BJ (cell line): ENCODE measurements at places on chromosomes 3 and 15. TPM values are rescaled to one million over a fixed set of nuclear protein-coding genes. Genes with fewer than 3 reads are reported as not detected.

GRCh38 chr3:100759950-100760349, 50.7 kb downstream of the TFG start:
- DNase-seq, result no peak

Gene ZBED2
- 0.07 TPM in 1 of 2 replicates, not detected in the other for polyA plus RNA-seq

Gene MAP6D1
- polyA plus RNA-seq, result 3.9 and 5.0 TPM in 2 replicates

Gene SLC49A4
- 8.4 and 12.1 TPM in 2 replicates for polyA plus RNA-seq

GRCh38 chr3:25973122-25973521, 183.2 kb downstream of the OXSM start:
- no peak for DNase-seq

GRCh38 chr3:52093756-52094545, 37.6 kb upstream of the DUSP7 start:
- DNase-seq, result no peak

Gene EXD1
- polyA plus RNA-seq, result not detected in 2 replicates

DNA sequence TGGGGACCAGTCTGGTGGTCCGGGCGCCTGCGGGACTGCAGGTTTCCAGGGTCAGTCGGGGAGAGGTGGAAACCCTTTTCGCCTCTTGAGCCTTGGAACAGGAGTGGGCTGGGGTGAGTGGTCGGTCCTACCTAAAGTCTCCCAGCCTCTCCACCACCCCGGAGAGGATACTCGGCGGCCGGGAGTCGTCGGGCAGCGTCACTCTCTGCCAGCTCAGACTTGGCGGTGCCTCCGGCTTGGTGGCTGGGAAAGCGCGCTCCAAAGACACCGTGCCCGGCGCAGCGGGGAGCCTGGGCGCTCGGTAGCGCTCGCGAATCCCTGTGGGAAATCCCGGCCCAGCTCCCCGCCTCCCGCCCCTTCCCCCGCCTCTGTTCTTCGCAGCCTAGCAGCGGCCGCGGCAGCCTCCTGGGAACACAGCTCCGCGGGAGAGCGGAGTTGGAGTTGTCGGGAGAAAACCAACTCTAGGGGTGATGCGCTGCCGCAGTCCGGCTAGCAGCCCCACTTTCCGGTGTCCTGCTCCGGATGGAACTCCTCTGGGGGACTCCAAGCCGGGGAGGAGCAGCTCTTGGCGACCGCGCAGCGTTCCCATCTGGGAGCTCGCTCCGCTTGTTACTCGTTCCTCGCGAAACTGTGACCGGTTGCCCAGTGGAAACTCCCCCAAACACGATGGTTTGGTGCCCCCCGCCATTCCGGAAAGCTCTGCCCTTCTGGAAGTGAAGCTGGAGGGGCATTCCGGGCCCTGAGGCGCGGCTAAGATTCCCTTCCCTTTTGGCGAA, 1.4 kb downstream of the EPHB1 start:
- no peak for DNase-seq

- DNase-seq, result no peak
These were observed 359.6 kb upstream of the NECTIN3 start for GRCh38 chr3:110711851-110712516.

- DNase-seq, result no peak
These were observed 68.7 kb upstream of the PRR23C start for GRCh38 chr3:139113231-139113992.

GRCh38 chr3:159532577-159532976, 456.1 kb upstream of the IL12A start:
- no peak for DNase-seq

GRCh38 chr15:36358523-36358922, 220.9 kb upstream of the CDIN1 start:
- no peak for DNase-seq

GRCh38 chr3:57943525-57944495, 64.4 kb upstream of the FLNB start:
- no peak for DNase-seq

DNA sequence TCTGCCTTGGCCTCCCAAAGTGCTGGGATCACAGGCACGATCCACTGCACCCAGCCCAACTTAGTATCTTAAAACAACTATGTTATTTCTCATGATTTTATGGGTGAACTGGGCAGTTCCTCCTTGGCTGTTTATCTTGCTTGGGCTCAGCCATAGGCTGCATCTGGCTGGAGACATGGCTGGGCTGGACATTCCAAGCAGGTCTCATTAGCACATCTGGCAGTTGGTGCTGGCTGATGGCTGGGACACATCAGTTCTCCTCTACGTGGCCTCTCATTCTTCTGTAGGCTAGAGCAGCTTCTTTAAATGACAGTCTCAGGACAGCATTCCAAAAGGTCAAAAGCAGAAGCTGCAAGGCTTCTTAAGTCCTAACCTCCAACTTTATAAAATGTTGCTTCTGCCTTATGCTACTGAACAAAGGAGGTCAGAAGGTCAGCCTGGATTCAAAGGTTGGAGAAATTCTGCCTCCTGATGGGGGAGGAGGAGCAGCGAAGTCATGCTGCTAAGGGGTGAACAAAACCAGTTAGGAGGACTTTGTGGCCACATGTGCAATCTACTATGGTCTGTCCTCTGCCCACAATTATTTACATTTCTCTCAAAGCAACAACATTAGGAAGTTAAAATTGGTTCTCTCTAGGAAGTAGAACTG, 144.0 kb downstream of the AQP9 start:
- no peak for DNase-seq

GRCh38 chr3:11601446-11602238, 42.1 kb downstream of the VGLL4 start:
- no peak for DNase-seq

Gene CCDC13
- 0.16 and 0.18 TPM in 2 replicates for polyA plus RNA-seq

- DNase-seq, result no peak
These were observed 114.2 kb upstream of the TJP1 start for GRCh38 chr15:29936353-29937049.

Gene COL7A1
- 41.6 and 60.8 TPM in 2 replicates for polyA plus RNA-seq

DNA sequence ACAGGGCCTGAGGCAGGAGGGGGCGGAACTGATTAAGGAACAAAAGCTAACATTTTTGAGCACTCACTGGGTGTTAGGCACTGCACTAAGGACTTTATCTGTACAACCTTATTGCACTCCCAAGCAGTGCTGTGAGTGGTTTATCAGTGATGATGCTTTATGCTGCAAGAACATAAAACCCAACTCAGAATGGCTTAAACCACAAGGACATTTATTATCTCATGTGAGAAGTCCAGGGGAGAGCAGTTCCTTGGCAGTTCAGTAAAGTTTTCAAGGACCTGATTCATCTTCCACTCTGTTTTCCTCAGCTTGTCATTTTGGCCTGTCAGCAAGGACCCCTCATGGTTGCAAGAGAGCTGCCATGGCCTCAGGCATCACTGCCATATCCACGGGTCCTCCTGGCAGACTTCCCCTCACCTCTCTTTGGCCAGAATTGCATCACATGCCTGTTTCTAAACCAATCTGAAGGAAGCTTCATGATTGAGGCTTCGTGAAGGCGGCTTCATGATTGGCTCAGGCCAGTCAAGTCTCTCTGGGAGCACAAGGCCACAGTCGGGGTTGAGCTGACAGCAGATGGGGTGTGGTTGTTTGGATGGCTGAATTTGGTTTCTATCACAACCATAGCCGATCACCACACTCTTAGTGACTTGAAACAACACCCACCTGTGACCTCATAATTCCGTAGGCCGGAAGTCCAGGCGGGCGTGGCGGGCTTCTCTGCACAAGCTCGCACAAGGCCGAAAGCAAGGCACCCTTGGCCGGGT, 15.8 kb downstream of the EFCC1 start:
- DNase-seq, result no peak

- no peak for DNase-seq
These were observed 50.8 kb downstream of the PLOD2 start for GRCh38 chr3:146110161-146110560.

DNA sequence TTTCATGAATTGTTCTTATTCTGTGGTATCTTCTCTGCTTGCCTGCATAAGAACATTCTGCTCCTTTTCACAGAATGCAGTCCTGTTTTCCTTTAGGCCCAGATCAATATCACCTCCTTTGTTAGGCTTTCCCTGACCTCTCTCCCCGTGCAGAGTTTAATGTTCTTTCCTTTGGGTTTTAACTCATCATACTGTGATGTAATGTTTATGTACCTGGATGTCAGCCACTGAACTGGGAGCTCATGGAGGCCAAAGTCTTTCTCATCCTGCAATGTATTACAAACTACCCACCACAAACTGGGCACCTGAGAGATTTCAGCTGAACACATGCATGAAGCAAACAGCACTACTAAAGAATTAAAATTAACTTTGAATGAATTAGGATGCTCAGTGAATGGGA, 192.8 kb upstream of the RORA start:
- no peak for DNase-seq

- DNase-seq, result no peak
These were observed 762 bp downstream of the NCK1 start for GRCh38 chr3:136862617-136863322.
